ENCODE measurements at places on chromosomes 2 and 18. TPM values are rescaled to one million over a fixed set of nuclear protein-coding genes. Genes with fewer than 3 reads are reported as not detected.

Gene CRYBA2
- total RNA-seq = not detected

Gene IL36RN
- not detected for total RNA-seq

Gene MARCO
- total RNA-seq = not detected

Gene EVX2
- under 0.01 TPM for total RNA-seq

Gene CFAP53
- total RNA-seq = 0.36 TPM

Gene MYL1
- total RNA-seq = not detected

Gene ZNF396
- total RNA-seq = 3.3 TPM

Gene PROKR1
- not detected for total RNA-seq

Gene TMEM247
- total RNA-seq = not detected

Gene ZNF521
- 27.5 TPM for total RNA-seq

Gene ASXL3
- total RNA-seq = not detected

Gene UGT1A5
- total RNA-seq = not detected

Gene TUBA4B
- not detected for total RNA-seq

Gene RNF152
- total RNA-seq = 3.3 TPM

Gene TRMT61B
- total RNA-seq = 18.9 TPM

Gene ZNF236
- total RNA-seq = 11.6 TPM

Gene TNP1
- total RNA-seq = not detected

Gene RBBP8
- 40.2 TPM for total RNA-seq

Gene DLX2
- total RNA-seq = 0.59 TPM

Gene B4GALT6
- 2.2 TPM for total RNA-seq

Gene CD226
- total RNA-seq = 0.36 TPM

Gene CHRND
- total RNA-seq = not detected

Gene BOLL
- not detected for total RNA-seq

Gene MYOM1
- 1.8 TPM for total RNA-seq

Gene MTCL1
- total RNA-seq = 44.5 TPM

Gene SP140L
- total RNA-seq = 15.6 TPM

Gene CHRNG
- total RNA-seq = not detected

Gene PID1
- 11.8 TPM for total RNA-seq

Gene DYNAP
- not detected for total RNA-seq

Gene CREG2
- total RNA-seq = 0.36 TPM

Gene AAMP
- 97.0 TPM for total RNA-seq

Gene CKAP2L
- total RNA-seq = 1.5 TPM

Gene DSG1
- total RNA-seq = not detected

Gene MEP1B
- not detected for total RNA-seq

Gene ANAPC1
- total RNA-seq = 50.1 TPM

Gene KIF5C
- total RNA-seq = 0.36 TPM

Gene CCDC121
- total RNA-seq = 1.1 TPM

Gene GAREM1
- 5.0 TPM for total RNA-seq

Gene CWC22
- total RNA-seq = 15.2 TPM

Gene SERPINB7
- 0.36 TPM for total RNA-seq

Gene TMEFF2
- total RNA-seq = under 0.01 TPM

All from osteoblast (primary cell).